T-helper 2 cell treated with Interferon-gamma antibody and Interleukin-4, amounts not matched to agents 5 μg/mL and 100 μg/mL, for 36 hours (primary cell): ENCODE measurements at places on chromosomes 3 and 15.

DNA sequence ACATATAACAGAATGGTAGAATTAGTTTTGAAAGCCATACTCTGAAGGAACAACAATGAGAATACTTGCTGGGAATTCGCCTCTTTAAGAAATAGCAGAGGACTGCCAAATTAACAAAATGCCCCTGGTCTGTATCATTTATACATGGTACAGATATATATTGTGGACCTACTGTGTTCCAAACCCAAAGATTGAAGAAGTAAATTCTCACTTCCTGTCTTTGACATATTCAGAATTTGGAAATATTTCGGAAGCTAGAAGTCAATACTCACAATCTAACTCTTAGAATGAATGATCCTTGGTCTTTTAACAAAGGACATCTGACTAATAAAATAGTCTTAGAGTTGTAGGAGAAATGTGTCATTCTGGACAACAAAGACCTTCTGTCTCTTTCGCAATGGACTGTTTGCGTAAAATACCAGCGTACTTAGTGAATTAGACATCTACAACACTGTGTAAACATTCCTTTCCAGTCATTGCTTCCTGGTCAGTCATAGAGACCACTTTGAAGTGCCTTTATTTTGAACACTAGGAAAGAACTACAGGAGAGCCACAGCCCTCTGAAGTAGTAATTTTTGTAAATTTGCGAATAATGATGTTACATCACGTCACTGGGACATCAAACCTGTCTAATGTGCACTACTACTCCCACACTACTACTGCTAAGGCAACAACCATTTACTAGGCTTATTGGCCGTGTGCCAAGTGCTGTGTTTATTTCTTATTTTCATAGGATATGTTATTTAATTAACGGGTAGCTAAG, 68.0 kb downstream of the CHL1 start:
- H3K4me3 ChIP-seq = no peak overlapping the region
- DNase-seq = no peak
- no peak overlapping the region for H3K27ac ChIP-seq

- no peak overlapping the region for H3K27ac ChIP-seq
- H3K27me3 ChIP-seq = no peaks in the 10 kb centered on the region
- DNase-seq = no peak
- H3K4me1 ChIP-seq = no peaks in the 10 kb centered on the region
Observed at GRCh38 chr3:81484520-81484919, 276.9 kb downstream of the GBE1 start.

GRCh38 chr15:87154761-87155160, 1075.1 kb downstream of the AGBL1 start:
- H3K27ac ChIP-seq = no peak overlapping the region
- no peak overlapping the region for H3K4me3 ChIP-seq
- no peaks in the 10 kb centered on the region for H3K4me1 ChIP-seq
- no peaks in the 10 kb centered on the region for H3K36me3 ChIP-seq
- no peaks in the 10 kb centered on the region for H3K27me3 ChIP-seq

GRCh38 chr15:73755481-73755880, 2.3 kb upstream of the INSYN1 start:
- H3K27me3 ChIP-seq = peaks cover 38% of the 10 kb centered on the region
- no peak overlapping the region for H3K4me3 ChIP-seq
- H3K27ac ChIP-seq = no peak overlapping the region

DNA sequence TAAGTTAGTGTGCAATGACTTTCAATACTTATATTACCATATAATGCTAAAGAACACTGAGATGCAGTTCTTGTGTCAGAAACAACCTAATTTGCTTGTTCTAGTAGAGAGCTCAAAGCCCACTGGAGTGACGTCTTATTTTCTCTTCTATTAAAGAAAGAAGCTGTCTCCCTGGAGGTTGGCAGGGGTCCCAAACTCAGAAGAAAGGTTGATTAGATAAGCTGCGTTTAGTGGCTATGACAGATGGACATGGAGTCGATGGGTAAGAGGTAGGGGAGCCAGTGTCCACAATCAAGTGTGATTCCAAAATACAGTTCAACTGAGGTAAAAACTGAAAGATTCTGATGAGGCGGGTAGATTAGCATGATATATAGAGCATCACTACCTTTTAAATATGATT, 363.6 kb downstream of the NLGN1 start:
- H3K27ac ChIP-seq = no peak overlapping the region
- no peak overlapping the region for H3K4me3 ChIP-seq
- H3K4me1 ChIP-seq = no peaks in the 10 kb centered on the region
- H3K36me3 ChIP-seq = no peaks in the 10 kb centered on the region
- no peaks in the 10 kb centered on the region for H3K27me3 ChIP-seq

- H3K4me3 ChIP-seq = no peak overlapping the region
- no peak for DNase-seq
- H3K36me3 ChIP-seq = no peaks in the 10 kb centered on the region
- no peaks in the 10 kb centered on the region for H3K4me1 ChIP-seq
- no peak overlapping the region for H3K27ac ChIP-seq
- H3K27me3 ChIP-seq = no peaks in the 10 kb centered on the region
Observed at GRCh38 chr3:128374746-128375445, 91.8 kb downstream of the DNAJB8 start.

GRCh38 chr3:38966811-38967692, 84.7 kb downstream of the SCN11A start:
- no peaks in the 10 kb centered on the region for H3K27me3 ChIP-seq
- H3K4me3 ChIP-seq = no peak overlapping the region
- H3K36me3 ChIP-seq = no peaks in the 10 kb centered on the region
- DNase-seq = no peak
- H3K4me1 ChIP-seq = no peaks in the 10 kb centered on the region
- no peak overlapping the region for H3K27ac ChIP-seq

- no peaks in the 10 kb centered on the region for H3K4me1 ChIP-seq
- no peak for DNase-seq
- no peak overlapping the region for H3K4me3 ChIP-seq
- no peaks in the 10 kb centered on the region for H3K36me3 ChIP-seq
- no peak overlapping the region for H3K27ac ChIP-seq
Observed at GRCh38 chr3:185399737-185400667, 37.1 kb downstream of the MAP3K13 start.

DNA sequence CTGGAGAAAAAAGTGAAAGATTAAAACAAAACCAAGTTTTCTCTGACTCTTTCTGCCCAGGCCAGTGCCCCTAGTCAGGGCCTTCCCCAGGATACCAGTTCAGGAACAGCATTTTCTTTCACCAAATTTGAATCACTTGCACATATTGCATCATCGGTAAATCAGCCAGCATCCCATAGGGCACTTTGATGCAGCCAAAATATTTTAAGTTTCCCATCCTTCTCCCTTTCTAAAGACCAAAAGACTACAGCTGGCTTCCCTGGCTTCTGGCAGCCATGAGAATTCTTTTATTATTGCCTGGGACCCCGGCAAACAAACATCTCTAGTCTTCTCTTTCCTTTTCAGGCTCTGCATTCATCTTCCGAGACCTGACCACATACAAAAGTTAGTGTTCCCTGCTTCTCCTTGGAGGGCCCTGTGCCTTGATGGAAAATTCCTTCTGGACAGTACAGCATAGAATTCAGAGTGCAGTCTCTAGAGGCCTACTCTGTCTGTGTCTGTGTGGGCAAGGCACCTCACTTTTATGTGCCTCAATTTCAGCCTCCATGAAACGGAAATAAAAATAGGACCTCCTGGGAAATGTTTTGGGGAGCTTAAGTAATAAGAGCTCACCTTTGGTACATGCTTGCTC, 348.0 kb downstream of the VPS13C start:
- H3K27me3 ChIP-seq = no peaks in the 10 kb centered on the region
- H3K4me1 ChIP-seq = no peaks in the 10 kb centered on the region
- H3K4me3 ChIP-seq = no peak overlapping the region
- H3K36me3 ChIP-seq = no peaks in the 10 kb centered on the region
- no peak overlapping the region for H3K27ac ChIP-seq
- DNase-seq = no peak

GRCh38 chr3:195075199-195075940, 195.6 kb downstream of the XXYLT1 start:
- no peak overlapping the region for H3K27ac ChIP-seq
- peaks cover 2% of the 10 kb centered on the region for H3K27me3 ChIP-seq
- no peak for DNase-seq
- H3K4me3 ChIP-seq = no peak overlapping the region
- peaks cover 2% of the 10 kb centered on the region for H3K4me1 ChIP-seq

DNA sequence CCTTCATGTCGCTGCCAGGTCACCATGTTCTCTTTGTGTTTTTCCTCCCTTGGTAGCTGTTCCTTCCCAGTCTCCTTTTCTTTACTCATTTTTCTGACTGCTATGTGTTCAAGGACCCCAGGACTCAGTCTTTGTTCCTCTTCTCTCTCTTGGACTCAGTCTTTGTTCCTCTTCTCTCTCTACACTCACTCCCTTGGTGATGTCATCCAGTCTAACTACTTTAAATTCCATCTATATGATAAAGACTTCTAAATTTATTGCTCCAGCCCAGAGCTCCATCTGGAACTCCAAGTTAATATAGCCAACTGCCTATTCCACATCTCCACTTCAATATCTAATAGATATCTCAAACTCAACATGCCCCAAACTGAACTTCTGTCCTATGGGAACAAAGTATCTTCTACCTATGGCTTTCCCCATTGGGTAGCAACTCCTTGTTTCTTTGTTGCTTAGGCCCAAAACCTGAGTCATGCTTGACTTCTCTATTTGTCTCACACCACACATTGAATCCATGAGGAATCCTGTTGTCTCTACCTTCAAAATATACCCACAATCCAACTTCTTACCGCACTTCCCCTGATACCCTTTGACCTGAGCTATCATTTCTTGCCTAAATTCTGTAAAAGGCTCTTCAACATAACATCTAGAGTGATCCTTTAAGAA, 4.9 kb upstream of the DYNC1LI1 start:
- no peak for DNase-seq
- no peaks in the 10 kb centered on the region for H3K27me3 ChIP-seq
- H3K27ac ChIP-seq = no peak overlapping the region
- no peak overlapping the region for H3K4me3 ChIP-seq
- H3K36me3 ChIP-seq = no peaks in the 10 kb centered on the region

DNA sequence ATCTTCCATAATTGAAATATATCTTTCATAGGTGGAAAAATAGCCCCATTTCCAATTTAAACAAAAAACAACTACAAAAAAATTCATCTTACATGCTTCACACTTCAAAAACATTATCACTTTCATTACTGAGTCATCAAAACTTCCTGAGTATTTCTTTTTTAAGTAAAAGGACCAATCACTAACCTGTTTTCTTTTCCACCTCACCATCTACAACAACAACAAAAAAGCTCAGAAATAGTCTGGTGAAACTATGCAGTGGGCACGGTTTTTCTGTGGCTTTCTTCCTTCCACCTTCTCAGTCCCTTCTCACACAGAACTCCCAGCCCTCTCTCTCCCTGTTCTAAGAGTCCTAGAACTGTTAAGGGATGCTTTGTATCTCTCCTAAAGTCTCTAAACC, 20.3 kb upstream of the TNIK start:
- H3K27me3 ChIP-seq = no peaks in the 10 kb centered on the region
- peak; percentile 27 for DNase-seq
- peaks cover 1% of the 10 kb centered on the region for H3K36me3 ChIP-seq
- H3K27ac ChIP-seq = peak overlapping the region; percentile 89
- H3K4me1 ChIP-seq = peaks cover 18% of the 10 kb centered on the region
